Left renal pelvis (tissue), 4 donors: ENCODE measurements at places on chromosomes 5 and 9.

- no peak for DNase-seq
Measured at GRCh38 chr5:150710165-150710564, 9.3 kb upstream of the RBM22 start.

DNA sequence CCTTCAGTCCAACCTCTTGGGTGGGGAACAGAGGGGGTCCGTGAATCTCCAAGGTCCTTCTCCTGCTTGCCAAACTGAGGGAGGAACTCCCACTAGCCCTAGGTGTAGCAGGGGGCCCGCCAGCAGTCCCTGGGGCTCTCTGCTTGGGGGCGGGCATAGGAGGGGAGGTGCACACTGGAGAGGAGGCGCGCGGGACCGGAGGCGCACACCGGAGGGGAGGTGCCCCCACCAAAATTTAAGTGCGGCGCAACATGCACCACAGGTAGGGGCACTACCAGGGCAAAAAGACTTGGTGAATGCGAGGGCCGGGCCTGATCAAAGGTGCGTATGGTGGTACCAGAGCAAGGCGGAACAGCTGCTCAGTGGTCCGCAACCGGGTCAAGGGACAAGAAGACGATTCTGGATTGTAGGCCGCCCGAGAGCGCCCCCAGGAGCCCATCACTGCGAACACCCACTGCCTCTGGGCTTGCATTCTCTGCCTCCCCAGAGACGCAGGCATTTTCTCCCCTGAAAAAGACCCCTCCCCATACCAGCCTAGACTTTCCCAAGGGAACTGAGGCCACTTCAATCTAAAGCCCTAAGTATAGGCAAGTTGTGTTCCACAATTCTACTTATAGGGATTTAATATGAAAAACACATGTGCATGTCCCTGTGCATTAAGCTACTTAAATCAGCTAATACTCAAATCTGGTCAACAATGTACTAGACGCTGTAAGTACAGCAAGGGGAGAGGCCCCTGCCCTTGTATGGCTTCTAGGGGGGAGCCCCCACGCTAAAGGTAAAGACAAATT is 50.6 kb downstream of the TGFBI start:
- no peak for DNase-seq

GRCh38 chr9:137146527-137146918 is 7.6 kb downstream of the GRIN1 start:
- DNase-seq, result no peak

DNA sequence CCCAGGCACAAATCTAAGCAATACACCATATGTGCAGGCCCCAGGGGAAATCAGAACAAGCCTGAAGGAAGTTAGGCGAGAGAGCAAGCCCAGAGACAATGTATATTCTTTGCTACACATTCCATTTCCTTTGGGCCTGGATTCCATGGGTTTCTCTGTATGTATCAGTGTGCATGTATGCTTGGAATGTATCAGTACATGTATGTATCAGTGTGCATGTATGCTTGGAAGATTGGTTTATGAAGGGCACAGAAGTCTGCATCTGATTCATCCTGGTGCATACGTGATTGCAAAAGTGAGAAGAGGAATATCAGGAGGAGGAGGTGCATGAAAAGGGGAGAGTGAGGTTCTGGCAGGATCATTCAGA is 232.6 kb upstream of the ANKRD55 start:
- DNase-seq, result no peak

GRCh38 chr9:90002397-90003271 is 397.8 kb downstream of the GADD45G start:
- DNase-seq, result no peak
